ENCODE measurements at places on chromosomes 7 and 10.
A peak's percentile ranks its signal among the peaks of the same experiment; 100 is the strongest.

- DNase-seq = no peak
These were observed 37.9 kb downstream of the JAZF1 start for GRCh38 chr7:28142650-28143049.

- peak; percentile 78 for DNase-seq
These were observed 14.4 kb downstream of the MXI1 start for GRCh38 chr10:110221721-110222261.

DNA sequence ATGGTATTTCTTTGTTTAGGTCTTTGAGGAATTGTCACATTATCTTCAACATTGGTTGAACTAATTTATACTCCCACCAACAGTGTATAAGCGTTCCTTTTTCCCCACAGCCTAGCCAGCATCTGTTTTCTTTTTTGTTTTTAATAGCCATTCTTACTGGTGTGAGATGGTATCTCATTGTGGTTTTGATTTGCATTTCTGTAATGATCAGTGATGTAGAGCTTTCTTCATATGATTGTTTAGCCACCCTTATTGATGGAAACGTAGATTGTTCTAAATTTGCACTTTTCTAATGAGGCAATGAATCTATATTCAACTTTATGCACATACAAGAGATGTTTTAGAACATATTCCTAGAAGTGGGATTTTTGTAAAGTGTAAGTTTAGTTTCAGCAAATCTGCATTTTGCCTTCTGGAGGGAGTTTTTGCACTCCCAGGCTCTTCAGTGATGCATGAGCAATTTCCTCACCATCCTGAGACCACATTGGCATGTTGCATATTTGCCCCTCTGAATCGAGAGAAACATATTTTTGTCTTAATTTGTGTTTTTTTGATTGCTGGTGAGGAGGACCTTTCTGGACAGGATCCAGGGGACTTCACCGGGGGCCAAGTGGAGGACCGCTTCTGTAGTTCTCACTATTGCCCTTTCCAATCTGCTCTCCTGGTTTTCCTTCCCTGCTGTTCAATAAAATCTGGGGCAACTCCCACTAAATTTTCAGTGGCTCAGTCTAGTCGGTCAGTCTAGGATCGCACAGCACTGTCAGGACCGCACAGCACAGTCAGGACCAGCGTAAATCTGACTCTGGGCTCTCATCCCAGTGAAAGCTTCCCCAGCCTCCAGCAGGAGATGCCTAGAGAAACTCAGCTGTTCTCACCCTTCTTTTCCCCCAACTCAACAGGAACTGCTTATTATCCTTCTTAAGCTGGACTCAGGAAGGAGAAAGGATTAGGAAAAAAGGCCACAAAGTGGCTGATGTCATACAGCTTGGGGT, 157.0 kb downstream of the PTPN20 start:
- DNase-seq = no peak

DNA sequence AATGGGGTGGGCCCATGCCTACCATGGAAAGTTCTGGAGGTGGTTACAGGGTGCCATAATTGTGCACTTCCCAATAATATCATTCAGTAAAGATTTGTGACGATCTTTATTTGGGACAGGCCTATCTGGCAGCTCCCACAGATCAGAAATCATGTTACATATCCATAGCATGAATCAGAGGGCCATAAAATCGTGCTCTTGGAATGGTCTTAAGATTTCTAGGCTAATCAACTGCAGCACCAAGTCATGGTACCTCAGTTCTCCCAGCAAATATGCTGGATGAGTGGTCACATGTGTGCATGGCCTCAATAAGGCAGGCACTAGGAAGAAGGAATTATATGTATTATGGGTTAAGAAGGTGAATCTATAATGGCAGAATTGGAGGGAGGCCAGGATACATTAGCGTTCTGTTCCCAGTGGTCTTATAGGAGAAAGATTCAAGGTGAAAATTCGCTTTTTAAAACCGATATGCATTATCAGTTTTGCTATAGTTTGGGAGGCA, 134.7 kb downstream of the NRP1 start:
- DNase-seq = no peak

GRCh38 chr7:16934722-16935340, 53.0 kb upstream of the AGR3 start:
- no peak for DNase-seq

DNA sequence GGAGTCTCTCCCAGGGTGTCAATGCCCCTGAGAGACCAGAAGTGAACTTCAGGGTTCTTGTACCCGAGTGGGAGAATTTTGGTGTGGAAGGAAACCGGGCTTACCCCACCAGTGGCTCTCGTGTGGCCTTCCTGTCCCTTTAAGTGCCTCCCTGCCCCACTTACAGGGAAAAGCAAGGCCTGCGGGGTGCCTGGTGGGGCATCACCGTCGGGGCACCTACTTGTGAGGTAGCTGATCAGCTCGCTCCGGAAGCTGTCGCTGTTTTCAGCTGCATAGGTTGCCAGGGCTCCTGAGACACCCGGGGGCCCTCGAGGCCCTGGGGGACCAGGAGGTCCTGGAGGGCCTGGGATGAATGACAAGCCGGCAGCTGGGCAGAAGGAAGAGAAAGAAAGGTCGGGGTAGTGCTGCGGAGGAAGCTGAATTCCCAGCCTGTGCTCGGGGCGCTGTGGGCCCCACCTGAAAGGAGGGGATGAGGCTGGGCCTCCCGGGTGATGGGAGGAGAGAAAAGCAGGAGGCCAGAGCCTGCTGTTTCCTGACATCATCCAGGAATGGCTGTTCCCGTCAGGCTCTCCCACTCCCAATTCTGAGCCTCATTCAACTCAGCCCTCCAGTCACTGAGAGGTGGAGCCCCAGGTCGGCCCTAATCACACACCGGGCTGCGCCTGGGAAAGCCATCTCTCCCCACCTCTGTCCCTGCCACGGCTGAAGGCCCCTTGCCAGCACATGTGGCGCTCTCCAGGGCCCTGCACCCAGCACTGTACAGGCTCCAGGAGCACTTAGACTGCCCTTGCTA, 51.1 kb downstream of the COL17A1 start:
- DNase-seq = no peak

DNA sequence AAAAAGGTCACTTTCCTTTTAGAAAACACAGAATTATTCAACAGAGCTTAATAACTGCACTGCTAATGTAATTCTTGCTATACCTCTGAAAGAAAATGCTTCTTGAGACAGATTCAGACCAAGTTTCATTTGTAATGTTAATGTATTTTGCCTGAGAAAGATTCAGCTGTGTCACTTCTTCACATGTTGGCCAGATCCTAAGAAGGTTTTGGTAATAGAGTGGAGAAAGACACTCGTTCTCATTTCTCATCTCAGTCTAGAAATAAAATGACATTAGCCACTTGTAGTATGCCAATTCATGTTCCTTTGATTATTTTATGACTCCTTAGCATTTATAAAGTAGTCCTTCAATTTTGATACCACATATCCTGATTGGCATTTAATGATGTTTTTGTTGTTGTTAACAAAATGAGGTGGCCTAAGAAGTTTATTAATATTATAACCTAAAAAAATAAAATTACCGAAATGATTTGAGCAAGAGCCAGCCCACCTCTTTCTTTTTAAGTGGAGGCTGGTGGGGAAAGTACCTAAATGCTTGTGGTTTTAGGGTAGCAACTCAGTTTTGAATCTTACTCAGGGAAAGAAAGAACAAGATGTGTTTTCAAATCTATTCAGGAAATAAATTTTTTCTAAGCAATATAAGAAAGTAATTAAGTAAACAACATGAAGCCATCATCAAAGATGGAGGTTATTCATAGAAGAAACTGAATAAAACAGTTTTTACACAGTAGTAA, 16.4 kb upstream of the ELAPOR2 start:
- no peak for DNase-seq

DNA sequence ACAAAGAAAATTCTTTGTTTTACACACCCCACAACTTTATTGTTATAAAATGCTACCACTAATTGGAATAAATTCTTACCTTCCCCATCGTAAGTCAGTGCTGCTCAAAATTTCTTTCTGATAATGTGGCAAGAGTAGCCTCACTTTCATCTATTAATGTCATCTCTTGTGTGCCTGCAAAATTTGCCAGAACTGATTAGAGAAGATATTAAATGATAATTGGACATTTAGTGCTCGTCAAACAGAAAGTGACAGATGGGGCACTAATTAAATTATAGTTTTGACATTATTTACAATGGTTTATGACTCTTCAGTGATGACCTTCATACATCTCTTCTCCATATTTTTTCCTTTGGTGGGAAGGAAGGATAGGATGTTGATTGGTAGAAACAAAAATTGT, 690.9 kb downstream of the NXPH1 start:
- DNase-seq = no peak

- DNase-seq = no peak
These were observed 51.8 kb upstream of the PPP2R2D start for GRCh38 chr10:131848741-131849590.

DNA sequence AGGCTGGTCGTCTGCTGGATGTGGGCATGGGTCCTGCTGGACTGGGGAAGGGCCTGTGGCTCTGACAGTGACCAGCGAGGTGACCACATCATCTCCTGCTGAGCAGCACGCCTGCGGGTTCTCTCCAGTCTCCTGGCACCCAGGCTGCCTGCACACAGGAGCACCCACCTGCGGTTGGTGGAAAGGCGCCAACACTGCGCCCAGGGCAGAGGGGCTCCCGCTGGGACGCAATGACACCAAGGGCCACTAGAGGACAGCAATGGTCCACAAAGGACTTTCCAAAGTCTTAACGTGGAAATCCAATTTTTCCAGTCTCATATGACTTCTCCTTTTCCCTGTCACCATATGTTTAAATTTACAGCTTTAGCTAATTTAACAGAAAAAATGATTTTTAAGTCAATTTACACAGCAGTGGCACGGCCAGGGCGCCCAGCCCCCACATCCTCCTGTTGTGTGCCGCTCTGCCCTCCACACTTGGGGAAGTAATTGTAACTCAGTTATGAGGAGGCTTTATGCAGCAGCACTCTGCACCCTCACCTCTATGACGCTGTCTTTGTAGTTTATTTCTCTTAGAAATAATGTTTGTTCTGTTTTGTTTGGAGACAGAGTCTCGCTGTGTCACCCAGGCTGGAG, 38.1 kb downstream of the CFAP46 start:
- peak; percentile 61 for DNase-seq

DNA sequence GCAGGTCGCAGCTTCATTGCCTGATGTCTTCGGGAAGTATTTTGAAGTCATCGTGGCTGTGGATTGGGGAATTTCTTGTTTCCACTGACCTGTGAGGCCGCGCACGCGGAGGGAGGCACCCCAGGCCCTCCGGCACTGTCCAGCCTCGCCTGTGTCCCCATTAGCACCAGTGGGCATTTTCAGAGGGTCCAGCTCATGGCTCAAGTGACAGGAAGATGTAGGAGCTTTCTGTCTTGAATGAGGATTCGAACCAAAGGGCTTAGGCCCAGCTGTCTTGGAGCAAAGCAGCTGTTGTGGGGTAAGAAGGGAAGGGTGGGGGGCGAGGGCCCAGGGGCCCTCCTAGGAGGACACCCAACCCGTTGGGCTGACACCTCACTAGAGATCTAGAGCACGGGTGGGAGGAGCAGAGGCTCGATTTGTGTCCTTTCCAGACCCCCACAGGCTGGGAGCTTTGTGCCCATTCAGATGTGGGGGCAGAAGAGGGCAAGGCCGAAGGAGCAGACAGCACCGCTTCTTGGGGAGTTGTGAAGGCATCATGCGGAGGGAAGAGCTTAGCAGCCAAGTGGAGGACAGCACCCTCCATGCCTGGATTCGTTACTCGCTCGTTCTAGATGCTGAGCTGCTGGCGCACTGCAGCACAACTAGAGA, 914 bp downstream of the ZNF37A start:
- DNase-seq = no peak

GRCh38 chr7:33981671-33982424, 76.5 kb downstream of the BMPER start:
- no peak for DNase-seq

GRCh38 chr10:130801784-130802183, 509.7 kb downstream of the TCERG1L start:
- no peak for DNase-seq

- no peak for DNase-seq
These were observed 25.7 kb downstream of the STK32C start for GRCh38 chr10:132281915-132282666.

DNA sequence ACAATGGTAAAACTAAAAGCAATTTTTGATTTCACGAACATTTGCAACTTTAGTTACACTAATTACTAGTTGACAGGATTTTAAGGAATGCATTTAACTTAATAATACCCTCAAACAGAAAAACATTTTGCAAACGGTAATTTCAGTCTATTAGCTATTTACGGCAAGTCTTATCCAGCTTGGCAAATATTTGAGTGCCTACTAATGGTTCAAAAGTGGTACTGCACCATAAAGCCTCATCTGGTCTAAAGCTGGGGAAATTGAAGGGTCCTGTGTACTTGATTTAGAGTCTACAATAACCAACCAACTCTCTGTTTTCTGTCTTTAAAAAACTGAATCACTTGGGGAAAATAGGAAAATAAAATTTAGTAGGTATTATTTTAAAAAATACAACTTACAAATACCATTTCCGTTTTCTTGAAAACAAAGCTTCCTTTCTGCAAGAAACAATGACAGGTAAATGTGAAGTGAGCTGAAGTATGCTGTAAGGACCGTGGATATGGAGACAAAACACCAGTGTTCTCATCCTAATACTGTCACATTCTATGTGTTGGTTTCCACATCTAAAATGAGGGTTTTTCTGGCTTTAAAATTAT, 142.3 kb downstream of the VPS50 start:
- DNase-seq = no peak

DNA sequence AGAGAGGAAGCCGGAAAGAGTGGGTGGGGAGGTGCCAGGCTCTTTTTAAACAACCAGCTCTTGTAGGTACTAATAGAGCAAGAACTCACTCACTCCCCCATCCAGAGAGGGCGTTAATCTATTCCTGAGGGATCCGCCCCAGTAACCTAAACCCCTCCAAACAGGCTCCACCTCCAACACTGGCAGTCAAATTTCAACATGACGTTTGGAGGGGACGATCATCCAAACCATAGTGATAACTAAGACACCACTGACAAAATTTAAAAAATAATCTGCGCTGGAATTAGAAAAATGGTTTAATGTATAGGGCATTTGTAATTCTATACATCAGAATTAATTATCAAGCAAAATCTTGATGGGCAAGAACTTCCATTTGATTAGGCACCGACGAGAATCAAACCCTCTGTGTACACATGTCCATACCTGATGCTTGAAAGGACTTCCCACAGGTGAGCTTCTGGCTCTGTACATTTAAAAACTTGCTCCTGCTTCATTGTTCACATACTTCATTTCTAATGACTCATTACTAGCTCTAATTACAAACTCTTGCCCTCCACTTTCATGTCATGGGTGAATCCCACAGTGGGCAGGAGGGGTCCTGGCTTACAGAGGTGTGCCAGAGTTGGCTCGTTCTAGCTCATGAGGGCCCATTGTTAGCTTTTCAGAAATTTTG, 20.6 kb upstream of the KDM7A start:
- no peak for DNase-seq

GRCh38 chr7:76064208-76064970, 16.5 kb downstream of the MDH2 start:
- DNase-seq = no peak

DNA sequence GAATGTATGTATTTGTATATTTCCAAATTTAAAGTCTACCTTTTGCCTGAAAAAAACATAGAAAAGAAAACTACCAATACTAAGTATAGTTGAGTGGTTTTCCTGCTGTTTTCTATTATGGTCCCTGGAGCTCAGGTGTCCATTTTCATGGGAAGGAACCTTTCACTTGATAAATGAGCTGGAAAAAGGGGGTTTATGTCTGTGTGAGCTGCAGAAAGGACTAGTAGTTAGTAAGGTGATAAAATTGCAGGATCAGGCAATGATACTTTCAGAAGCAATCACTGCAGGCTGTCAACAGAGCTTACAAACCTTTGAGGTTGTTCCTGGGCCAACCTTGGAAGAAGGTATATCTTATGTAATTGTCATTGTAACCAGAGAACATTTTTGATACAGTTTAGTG, 48.0 kb downstream of the ST7 start:
- no peak for DNase-seq

Measured in activated CD4-positive, alpha-beta T cell treated with anti-CD3 and anti-CD28 coated beads, Interleukin-2, amount 50 U/mL, for 48 hours (primary cell).